ENCODE measurements at places on chromosomes 3 and 15. TPM values are rescaled to one million over a fixed set of nuclear protein-coding genes. Genes with fewer than 3 reads are reported as not detected.

The SNX1 gene
- total RNA-seq = 75.6 TPM

The RHOV gene
- total RNA-seq = 0.41 TPM

The LRTM1 gene
- not detected for total RNA-seq

The ANKRD63 gene
- total RNA-seq = not detected

The MAGEL2 gene
- total RNA-seq = not detected

The SLC6A20 gene
- not detected for total RNA-seq

DNA sequence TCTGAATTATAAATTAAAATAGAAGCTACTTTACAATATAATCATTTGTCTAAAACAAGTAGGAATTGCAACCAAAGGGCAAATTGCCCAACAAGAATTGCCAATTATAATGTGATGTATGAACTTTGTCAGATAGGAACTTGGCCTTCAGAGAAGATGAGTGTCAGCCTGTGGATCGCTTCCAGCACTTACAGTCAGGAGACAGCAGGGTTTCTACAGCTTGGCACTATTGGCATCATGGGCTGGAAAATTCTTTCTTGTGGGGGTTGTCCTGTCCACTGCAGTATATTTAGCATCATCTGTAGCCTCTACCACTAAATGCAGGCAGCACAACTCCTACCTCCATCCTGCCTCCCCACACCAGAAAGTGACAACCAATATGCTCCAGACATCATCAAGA, 48.1 kb upstream of the CRBN start:
- no peaks in the 10 kb centered on the region for H3K36me3 ChIP-seq
- no peak overlapping the region for H3K27ac ChIP-seq
- H3K4me1 ChIP-seq = no peaks in the 10 kb centered on the region

- H3K4me1 ChIP-seq = no peaks in the 10 kb centered on the region
- DNase-seq = no peak
- peaks cover 13% of the 10 kb centered on the region for H3K36me3 ChIP-seq
Observed at GRCh38 chr3:100113723-100114412, 433 bp downstream of the FILIP1L start.

- no peak overlapping the region for H3K4me3 ChIP-seq
- peaks cover 9% of the 10 kb centered on the region for H3K4me1 ChIP-seq
Observed at GRCh38 chr15:79322945-79323344, 12.0 kb downstream of the TMED3 start.

DNA sequence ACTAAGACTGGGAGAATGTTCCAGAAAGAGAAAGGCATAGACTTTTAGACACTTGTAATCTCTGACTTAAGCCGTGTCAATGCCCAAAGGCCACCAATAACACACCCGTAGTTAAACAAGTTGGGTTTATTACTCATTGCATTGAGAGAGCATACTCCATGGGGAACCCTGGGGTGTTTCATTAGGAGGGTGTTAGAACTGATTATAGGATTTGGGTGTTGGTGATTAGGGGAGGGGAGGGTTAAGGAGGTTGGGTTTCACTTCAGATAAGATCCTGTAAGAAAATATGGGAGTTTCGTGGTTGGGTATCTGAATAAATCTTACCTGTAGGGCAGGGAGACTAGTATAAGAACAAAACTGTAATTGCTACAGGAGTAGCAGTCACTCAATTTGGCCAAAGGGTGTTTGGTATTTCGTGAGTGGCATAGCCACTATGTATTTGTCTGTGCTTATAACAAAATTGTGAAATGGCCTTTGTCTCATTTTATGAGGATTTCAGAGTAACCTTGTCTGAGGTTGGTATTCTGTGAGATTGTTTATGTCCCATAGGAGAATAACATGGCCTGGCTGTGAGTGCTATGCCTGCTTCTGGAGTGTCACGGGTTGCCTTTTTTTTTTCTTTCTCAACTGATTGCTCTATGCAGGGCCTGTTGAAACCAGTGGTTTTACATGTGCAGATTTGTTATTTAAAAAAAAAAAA, 2.9 kb downstream of the HACD3 start:
- no peak for DNase-seq
- no peaks in the 10 kb centered on the region for H3K27me3 ChIP-seq
- peaks cover 17% of the 10 kb centered on the region for H3K36me3 ChIP-seq
- H3K27ac ChIP-seq = no peak overlapping the region

DNA sequence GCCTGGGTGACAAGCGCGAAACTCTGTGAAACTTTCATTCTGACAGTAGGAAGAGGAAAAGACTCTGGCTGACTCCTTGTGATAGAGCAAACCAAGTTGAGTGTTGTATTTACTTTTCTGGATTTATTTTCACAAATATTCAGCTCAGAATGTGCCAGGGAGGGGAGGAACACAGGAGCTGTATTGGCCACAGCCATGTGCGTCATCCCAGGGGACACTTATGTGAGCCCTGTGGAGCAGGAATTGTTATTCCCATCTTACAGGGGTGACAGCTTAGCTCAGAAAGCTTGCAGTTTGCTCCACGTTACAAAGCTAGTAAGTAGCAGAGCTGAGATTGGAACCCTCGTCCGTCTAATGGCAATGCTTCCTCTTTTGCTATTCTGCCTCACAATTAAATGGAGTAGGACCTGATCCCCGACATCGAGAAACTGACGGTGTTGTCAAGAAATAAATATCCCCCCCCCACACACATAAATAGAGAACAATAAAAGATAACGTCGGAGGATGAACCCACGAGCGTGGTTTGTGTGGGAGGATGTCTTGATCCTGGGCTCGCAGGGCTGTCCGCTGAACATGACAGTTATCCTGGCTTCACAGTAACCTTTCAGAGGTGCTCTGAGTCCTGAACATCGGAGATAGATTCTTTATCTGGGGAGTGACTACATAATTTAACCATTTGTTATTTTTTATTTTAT, 151.6 kb upstream of the CTDSPL start:
- no peaks in the 10 kb centered on the region for H3K36me3 ChIP-seq
- no peak overlapping the region for H3K27ac ChIP-seq
- no peak overlapping the region for H3K4me3 ChIP-seq
- no peaks in the 10 kb centered on the region for H3K4me1 ChIP-seq
- DNase-seq = no peak

DNA sequence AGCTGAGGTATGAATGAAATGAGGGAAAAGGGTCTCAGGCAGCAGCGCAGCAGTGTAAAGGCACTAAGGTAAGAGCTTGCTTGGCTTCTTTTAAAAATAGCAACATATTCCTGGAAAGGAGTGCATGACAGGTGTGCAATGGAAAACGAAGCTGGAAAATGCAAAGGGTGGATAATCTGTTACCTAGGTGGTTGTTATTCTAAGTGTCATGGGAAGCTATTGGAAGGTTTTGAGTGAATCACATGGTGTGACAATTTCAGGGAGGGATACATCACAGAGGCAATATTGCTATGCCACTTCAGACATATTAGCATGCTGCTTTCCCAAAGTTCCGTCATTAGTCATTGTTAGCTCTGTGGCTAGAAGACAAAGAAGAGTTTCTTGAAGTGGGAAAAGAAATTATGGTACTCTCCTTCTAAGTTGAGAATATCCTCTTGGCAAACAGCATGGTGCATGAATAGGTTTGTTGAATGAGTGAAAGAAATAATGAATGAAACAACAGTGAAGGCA, 28.7 kb upstream of the TMEM45A start:
- no peaks in the 10 kb centered on the region for H3K27me3 ChIP-seq
- H3K27ac ChIP-seq = no peak overlapping the region
- no peaks in the 10 kb centered on the region for H3K36me3 ChIP-seq
- no peak for DNase-seq

DNA sequence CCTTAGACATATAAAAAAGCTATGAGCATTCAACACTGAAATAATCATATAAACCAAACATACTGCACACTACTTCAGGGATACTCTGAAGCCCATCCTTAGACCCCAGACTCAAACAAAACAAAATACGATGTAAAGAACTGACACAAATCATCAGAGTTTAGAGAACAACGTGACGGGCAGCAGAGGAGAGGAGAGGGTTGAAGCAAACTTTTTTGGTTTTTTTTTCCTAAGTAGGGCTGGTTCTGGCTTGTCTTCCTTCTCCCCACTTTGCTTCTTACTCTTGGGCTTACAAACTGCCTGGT, 34.7 kb downstream of the GAP43 start:
- peak overlapping the region; percentile 81 for H3K4me3 ChIP-seq
- no peak for DNase-seq
- no peaks in the 10 kb centered on the region for H3K36me3 ChIP-seq
- no peaks in the 10 kb centered on the region for H3K27me3 ChIP-seq
- H3K27ac ChIP-seq = peak overlapping the region; percentile 100

- no peaks in the 10 kb centered on the region for H3K27me3 ChIP-seq
- DNase-seq = peak; percentile 27
- peaks cover 6% of the 10 kb centered on the region for H3K4me1 ChIP-seq
Observed at GRCh38 chr3:10417847-10418246, 87.5 kb downstream of the ATP2B2 start.

DNA sequence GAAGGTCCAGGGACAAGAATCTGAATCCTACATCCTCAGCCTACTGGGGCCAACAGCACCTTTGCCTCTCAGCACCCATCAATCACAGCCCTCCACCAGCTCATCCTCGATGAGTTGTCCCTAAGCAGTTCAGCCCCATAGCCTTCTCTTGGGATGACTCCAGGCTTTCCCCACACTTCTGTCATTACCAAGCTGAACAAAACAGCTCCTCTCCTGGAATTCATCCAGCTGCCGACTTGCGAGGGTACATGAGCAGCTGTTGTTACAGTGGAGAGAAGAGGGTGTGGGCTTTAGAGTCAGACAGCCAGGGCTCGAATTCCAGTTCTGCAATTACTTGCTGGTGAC, 69.0 kb upstream of the THBS1 start:
- no peak overlapping the region for H3K27ac ChIP-seq
- H3K4me3 ChIP-seq = no peak overlapping the region
- no peak for DNase-seq
- H3K27me3 ChIP-seq = peaks cover 9% of the 10 kb centered on the region
- H3K36me3 ChIP-seq = no peaks in the 10 kb centered on the region

DNA sequence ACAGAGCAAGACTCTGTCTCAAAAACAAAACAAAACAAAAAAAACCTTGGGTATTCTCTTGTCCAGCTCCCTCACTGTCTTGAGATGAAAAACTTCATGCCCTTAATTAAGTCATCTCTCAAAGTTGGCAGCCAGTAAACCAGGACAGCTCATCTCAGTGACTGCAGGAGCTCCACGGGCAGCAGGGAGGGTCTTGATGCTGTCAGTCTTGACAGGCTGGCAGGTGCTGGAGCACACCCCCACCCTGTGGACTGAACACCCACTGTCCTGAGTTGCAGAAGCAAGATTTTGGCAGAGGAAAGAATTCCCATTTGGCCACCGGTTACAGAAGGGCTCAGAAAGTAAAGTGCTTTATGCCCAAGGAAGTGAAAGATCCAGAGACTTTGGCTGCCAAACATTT, 8.0 kb downstream of the DNAJA4 start:
- no peaks in the 10 kb centered on the region for H3K27me3 ChIP-seq
- H3K36me3 ChIP-seq = peaks cover 12% of the 10 kb centered on the region
- no peak overlapping the region for H3K4me3 ChIP-seq
- no peak for DNase-seq
- H3K27ac ChIP-seq = no peak overlapping the region
- H3K4me1 ChIP-seq = peaks cover 10% of the 10 kb centered on the region

DNA sequence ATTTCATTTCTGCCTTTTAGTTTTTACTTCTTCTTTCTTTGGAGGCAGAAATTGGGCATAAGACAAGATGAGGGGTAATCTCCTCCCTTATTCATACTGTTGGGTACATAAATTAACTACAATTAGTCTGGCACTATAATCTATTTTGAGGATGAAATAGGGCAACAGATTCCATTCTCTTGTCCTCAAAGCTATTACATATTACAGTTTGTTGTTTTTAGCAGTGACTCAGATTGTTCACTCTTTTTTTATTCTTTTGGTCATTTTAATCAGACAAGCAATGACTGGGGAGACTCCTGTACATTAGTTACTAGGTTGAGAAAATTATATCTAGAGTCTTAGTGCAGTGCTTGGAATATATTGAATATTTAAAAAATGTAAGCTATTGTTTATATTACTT, 556.0 kb downstream of the OTOL1 start:
- H3K4me1 ChIP-seq = no peaks in the 10 kb centered on the region
- H3K27ac ChIP-seq = no peak overlapping the region
- H3K4me3 ChIP-seq = no peak overlapping the region
- H3K36me3 ChIP-seq = no peaks in the 10 kb centered on the region
- no peak for DNase-seq

- no peaks in the 10 kb centered on the region for H3K27me3 ChIP-seq
- no peak for DNase-seq
- no peak overlapping the region for H3K27ac ChIP-seq
- no peaks in the 10 kb centered on the region for H3K4me1 ChIP-seq
- H3K36me3 ChIP-seq = no peaks in the 10 kb centered on the region
- no peak overlapping the region for H3K4me3 ChIP-seq
Observed at GRCh38 chr15:100729461-100729860, 127.1 kb downstream of the ASB7 start.

GRCh38 chr15:88607951-88608350, 13.2 kb upstream of the AEN start:
- peaks cover 16% of the 10 kb centered on the region for H3K4me1 ChIP-seq
- DNase-seq = no peak

DNA sequence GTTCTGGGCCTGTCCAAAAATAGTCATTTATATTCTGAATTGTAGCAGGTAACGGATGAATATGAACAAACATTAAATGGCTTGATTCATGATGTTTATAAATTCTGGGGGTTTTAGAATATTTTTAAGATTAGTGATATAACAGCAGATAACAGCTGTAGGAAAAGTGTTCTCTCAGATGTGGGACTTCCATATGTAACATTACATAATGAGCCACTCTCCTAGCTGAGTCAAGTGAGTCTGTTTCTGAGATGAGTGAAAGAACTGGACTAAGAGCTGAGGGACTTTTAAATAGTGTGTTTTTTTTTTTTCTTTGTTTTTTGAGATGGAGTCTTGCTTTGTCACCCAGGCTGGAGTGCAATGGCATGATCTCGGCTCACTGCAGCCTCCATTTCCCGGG, 13.9 kb downstream of the YEATS2 start:
- DNase-seq = no peak
- H3K27me3 ChIP-seq = no peaks in the 10 kb centered on the region
- peaks cover 15% of the 10 kb centered on the region for H3K36me3 ChIP-seq
- no peak overlapping the region for H3K27ac ChIP-seq

DNA sequence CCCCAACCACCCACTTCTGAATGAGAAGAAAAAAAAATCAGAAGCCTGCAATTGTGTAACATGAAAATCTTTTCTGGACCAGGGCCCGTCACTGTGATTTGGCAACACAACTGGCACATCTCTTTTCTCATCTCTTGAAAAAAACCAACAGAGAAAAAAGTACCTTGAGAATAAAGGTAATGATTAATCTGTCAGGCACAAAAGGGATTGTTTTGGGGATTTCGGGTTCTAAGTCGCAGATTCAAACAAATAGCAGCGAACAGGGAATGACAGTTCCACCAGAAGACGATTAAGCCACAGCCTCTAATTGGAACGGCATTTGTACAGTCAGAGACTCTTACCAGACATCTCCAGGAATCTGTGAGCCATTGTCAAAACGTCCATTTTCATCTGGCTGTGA, at the start of gene AQP9:
TSS of gene AQP9 (plus strand) at position 276 of the 400 bp plus-strand sequence. CDS start 185 bp downstream, outside the sequence.
- H3K4me3 ChIP-seq = no peak within 1 kb of the TSS
- H3K27me3 ChIP-seq = peaks cover 9% of the 10 kb centered on the region
- H3K4me1 ChIP-seq = no peaks in the 10 kb centered on the region

- peaks cover 16% of the 10 kb centered on the region for H3K4me1 ChIP-seq
- no peak overlapping the region for H3K27ac ChIP-seq
- no peaks in the 10 kb centered on the region for H3K27me3 ChIP-seq
Observed at GRCh38 chr3:152126260-152126659, 142.5 kb upstream of the MBNL1 start.
